Activated naive CD4-positive, alpha-beta T cell treated with Interleukin-2 at 50 U/mL for 16 hours (primary cell): ENCODE measurements at places on chromosomes 5 and 9.

- no peak for DNase-seq
Observed at GRCh38 chr5:90939211-90939610, 380.6 kb downstream of the ADGRV1 start.

DNA sequence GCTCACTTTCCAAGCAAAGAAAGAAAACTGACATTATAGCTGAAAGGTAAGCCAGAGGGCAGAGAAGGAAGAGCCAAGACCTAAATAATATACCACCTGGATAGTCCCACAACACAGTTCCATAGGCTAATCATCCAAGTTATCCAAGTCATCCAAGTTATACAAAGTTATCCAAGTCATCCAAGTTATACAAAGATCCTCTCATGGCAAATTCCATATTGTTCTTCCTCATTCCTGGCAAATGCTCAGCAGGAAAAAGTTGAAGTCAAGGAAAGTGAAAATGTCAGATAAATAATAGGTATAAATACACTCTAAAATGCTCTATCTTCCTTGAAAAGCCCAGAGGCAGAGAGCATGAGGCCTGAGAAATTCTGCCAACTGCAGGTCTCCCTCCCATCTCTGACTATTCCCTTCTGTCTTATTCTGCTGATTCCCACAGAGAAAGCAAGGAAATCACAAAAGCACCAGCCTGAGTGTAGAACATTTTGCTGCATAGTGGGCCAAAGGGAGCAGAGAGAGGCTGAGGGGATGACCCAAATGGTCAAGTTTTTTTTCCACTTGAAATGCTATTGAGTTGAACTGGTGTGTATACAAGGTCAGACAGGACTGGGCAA, 12.5 kb downstream of the MCTP1 start:
- no peak for DNase-seq

DNA sequence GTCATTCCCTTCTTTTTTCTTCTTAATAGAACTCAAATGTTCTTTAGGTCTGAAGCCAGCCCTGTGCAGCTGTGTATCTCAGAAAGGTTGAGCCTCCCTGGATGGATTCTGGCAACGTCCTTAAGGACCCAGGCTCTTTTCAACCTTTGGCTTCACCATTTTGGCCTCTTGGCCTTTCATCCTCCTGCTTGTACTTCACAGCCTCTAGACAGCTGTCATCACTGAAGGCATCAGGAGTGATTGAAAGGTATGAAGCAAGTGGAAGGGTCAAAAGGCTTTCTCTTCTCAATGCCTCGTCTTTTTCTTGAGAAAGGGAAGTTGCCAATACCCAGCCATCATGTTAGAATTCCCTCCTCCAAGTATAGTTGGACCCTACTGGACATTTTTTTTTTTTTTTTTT, 81.2 kb upstream of the RANBP3L start:
- DNase-seq: no peak

DNA sequence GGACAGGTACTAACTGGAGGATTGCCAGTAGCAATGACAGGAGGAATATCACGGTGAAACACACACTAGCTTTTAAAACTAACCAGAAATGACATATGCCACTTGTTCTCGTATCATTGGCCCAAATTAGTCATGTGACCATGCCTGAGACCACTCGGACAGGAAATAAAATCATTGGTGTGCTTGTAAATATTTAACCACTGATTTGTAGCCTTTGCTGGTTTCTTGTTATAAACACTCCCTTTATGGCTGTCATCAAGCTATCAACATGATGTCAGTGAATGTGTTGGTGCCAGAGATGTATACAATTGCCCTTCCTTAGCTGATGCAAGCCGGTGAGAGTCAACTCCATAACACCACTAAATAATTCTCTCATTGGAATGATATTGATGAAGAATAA, 123.7 kb upstream of the ANKH start:
- no peak for DNase-seq

GRCh38 chr5:516338-516925, 7.8 kb downstream of the SLC9A3 start:
- DNase-seq: no peak
